ENCODE measurements at places on chromosomes 5 and 9.

DNA sequence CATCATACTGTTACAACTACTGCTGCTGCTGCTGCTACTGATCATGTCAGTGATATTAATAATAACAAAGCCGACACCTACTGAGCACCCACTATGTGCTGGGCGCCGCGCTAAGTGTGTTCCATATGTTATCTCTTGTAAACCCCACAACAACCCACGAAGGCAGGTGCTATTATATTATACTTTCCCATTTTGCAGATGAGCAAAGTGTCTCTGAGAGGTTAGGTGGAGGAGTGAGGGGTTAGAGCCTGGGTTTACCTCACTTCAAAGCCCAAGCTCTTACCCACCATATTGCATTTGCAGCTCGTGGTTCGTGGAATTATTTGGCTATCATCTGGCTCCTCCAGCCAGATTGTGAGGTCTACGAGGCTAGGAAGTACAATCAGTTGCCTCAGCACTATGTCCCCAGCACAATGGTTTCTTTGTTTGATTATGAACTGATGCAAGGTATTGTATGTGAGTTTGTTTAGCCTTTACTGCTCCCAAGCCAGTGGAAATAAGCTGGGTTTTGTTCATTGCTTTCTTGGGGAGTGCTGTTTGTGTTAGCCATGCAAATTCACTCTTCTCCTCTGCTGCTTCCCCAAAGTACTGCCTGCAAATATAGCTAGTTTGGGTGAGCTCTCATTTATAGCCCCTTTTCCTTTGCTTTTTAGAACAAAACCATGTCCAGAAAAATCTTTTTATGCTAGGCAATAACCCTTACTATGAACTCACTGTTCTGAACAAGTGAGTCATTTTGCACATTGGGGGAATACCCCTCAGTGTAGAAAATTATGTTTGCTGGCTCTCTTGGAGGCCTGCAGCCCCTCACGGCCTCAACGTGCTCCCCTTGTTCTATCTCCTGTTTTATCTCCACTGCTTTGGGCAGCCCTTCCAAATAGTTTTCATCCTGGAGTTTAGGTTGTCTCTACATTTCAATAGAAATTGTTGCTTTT lies 47.9 kb downstream of the ALG2 start:
- DNase-seq = no peak

- no peak for DNase-seq
Observed at GRCh38 chr5:175340180-175340579, 103.8 kb downstream of the DRD1 start.

GRCh38 chr5:131252824-131253171 lies 11.1 kb upstream of the CDC42SE2 start:
- DNase-seq = peak; percentile 49

DNA sequence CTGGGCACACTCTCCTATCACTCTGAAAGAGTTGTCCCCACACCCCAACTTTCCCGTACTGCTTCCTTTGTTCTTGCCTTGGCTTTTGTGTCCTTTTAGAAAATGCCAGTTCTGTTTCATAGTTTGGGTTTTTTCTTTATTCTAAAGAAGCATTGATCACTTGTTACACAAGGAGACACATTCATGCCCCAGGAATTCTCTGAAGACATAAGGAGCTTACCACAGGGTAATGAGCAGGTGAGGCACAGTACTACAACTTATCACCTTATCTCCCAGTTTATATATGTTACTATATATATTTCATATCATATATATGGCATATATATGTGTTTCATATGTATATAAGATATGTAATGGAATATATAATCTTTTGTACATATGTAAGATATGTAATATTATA lies 6.5 kb upstream of the SSBP2 start:
- DNase-seq = no peak

GRCh38 chr9:137352511-137353222 lies 50.6 kb upstream of the NRARP start:
- DNase-seq = no peak

DNA sequence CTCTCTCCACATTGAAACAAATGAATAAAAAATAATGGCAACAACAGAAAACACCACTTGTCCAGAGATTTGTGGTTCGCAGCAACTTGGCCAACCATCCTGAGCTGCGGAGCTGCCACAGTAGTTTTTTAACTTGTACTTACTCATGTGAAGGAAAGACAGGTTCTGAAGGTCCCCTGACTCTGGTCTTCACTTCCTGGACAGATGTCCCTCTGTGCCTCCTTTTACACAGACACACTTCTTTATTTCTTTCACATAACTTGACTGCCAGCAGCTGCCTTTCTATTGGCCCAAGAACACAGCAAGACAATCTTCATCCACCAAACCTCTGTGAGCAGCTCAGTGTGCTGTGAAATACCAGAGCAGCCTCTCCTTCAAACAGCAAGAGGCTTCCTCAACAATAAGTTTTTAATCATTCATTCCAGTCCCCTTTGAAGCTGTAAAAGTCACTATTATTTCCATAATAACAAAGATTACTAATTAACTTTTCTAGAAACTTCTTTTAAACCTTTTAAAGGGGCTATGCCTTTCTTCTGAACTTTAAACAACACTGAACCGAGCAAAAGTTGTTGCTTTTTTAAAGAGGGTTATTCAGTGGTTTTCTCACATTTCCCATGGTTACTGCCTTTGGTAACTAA lies 198.7 kb downstream of the NR2F1-AS1 start:
- no peak for DNase-seq

- DNase-seq = no peak
Observed at GRCh38 chr5:153099328-153099727, 391.1 kb upstream of the GRIA1 start.

DNA sequence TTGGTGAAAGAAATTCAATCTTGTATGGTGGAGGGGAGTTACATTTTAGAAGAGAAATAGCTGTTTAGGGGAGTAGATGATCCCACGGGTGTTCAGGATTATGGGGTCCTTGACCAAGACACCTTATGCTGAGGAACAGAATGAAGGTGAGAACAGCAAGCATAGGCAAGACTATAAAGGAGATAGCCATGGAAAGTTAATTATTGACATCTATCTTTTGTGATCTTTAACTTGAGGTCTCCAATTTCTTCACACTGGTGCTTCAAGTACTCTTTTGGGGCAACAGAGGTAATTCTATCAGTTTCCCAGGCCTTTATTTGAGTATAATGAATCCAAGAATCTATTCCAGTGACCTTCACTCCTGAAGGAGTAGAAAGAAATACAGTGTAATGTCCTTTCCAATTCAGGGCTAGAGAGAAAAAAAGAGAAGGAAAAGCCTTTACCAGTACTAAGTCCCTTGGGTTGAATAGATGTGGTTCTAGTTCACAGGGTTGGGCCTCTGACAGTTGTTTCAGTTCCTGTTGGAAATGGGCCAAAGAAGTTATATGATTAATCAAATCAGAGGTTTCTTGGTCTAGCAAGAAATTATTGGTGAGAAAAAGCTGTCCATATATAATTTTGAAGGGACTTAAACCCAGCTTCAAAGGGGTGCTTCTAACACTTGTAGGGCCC lies 2104.1 kb upstream of the ACO1 start:
- no peak for DNase-seq

GRCh38 chr9:122124528-122124927 lies 31.4 kb upstream of the TTLL11 start:
- DNase-seq = no peak

- DNase-seq = no peak
Observed at GRCh38 chr9:107938801-107939386, 449.3 kb upstream of the KLF4 start.

- no peak for DNase-seq
Observed at GRCh38 chr5:65161655-65162054, 320.1 kb downstream of the ADAMTS6 start.

GRCh38 chr9:126612326-126612812 lies 1.4 kb upstream of the LMX1B start:
- no peak for DNase-seq

GRCh38 chr5:68252673-68253623 lies 37.4 kb downstream of the PIK3R1 start:
- no peak for DNase-seq

DNA sequence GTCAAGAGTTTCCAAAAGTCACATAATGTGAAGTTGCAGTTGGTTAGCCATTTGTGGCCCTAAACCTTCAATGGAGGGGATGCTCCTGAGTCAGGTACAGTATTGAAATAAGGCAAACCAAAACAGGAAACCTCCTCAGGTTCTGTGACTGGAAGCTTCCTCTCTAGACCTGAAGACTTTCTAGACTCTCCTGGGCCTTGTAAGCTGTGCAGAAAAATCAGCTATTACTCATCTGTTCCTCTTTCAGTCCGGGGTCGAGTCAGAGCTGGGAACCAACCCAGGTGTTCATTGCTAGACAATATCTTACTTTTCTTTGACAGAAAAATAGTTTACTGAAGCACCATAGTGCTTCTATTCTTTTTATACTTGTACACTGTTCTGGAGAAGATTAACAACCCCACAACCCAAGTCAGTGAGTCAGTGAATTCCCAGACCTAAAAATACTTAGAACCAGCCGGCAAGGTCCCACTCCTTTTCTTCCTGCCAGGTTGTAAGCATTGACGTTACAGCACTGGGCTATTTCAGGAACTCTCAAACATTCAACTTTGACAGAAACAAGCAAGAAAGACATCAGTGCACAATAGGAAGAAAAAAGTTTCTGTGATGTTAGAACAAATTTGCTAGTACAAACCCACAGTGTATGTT lies 47.3 kb downstream of the FSTL4 start:
- no peak for DNase-seq

DNA sequence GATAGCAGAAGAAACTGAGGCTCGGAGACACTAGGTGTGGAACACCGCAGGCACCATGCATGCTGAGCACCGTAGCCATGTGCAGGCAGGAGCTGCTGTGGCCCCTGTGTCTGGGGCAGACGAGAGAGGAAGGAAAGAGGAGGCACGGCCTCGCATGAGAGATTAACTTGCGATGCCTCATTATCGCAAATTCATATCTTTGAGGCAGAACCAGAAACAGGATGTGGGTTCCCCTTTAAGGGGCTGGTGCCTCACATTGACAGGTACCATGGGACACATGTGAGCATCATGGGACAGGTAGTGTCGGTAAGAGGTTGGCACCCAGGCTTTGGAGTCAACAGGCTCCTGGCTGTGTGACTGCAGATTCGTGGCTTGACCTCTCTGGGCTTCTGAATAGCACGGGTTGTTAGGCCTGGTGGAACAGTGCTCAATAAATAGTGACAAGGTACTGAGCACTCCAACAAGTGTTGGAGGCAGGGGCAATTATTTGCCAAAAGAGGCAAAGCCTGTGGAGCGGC lies 40.8 kb downstream of the NAIF1 start:
- peak; percentile 59 for DNase-seq

DNA sequence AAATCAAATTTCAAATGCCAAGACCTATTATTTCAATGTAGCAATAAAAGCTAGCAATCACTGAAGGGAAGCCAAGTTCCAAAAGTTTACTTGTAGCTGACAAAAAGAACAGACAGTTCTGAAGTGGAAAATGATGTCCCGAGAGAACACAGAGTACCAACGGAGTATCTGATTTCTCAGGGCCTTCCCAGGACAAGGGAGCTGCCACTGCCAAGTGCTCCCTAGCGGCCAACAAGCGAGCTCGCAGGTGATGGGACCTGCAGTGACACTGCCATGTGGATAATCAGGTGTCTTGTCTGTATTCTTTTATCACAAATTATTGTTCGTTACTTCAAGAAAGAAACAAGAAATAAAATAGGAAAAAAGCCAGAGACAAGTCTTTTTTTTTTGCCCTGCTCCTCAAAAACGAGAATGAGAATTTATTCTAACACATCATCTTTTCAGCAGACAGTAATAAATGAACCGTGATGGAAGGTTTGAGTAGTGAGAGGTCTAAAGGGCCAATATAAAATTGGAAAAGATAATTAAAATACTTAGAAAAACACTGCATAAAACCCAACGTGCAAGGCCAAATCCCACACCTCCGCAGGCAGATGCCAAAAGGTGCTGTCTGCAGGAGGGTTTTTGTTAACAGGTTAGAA lies 159.4 kb downstream of the MYO10 start:
- DNase-seq = no peak

GRCh38 chr5:16554110-16554509 lies 62.7 kb downstream of the RETREG1 start:
- DNase-seq = no peak

GRCh38 chr5:30112867-30113266 lies 1080.6 kb upstream of the CDH6 start:
- no peak for DNase-seq

DNA sequence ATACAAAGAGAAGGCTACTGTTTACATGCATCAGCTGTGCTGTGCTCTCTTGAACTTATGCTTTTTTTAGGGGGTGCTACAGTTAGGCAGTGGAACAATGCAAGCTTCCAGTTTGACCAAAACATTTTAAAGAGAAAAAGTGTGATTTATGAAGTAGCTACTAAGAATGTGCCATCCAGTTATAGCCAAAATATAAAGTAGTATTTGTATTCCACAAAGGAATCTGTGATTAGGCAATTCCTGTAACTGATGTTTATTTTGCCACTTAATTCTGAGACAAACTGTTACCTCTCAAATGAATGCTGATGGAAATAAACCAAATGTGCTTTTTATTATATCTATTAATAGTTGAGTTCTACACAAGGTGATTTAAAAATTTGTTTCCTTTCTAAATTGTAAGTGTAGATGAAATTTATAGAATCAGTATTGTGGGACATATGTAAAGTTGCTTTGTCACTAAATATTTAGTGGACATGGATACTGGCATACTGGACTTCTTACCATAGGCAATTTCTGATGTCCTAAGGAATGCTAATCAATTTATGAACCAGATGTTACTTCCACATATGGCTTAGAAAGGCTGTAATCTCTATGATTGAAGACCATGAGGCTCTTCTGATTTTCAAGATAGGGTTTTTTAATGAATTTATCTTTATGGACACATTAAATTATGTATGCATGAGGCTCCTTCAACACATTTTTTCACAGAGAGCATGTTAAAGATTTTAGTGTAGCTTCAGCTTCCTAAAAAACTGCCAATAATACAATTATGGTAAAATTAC lies 410.2 kb downstream of the PRR16 start:
- no peak for DNase-seq

GRCh38 chr5:158174918-158175851 lies 316.2 kb upstream of the CLINT1 start:
- DNase-seq = peak; percentile 5

DNA sequence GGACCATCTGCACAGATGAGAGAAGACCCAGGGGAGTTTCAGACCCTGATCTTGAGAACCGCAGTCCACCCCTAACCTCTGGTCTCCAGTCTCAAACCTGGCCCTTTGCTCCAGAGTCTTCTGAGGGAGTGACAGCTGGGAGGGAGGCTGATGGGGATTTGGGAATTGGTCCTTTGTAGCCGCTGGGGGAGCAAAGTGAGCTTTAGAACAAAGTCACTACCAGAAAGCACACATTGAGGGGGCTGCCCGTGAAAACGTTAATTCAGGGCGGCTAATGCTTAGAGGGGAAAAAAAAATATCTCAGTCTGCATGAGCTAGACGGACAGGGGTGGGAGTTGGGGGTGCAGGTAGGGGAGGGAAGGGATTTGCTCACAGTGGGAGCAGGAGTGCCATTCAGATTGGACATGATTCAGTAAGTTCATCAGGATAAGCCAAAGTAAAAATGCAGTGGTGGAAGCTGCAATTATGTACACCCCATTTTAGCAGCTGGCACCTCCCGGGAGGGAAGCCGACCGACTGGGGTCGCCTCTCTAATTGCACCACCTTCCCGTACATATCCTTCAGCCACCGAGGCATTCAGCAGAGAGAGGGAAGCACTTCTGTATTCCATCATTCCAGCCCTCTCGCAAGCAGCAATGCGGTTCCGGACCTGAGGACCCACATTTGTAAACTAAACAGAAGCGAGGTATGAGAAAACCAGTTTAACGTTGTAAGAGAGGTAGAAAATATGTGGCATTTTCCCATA lies 123.4 kb upstream of the RETREG1 start:
- DNase-seq = no peak

GRCh38 chr9:38671748-38672147 lies 48.2 kb downstream of the FAM240B start:
- no peak for DNase-seq

GRCh38 chr9:3931058-3931457 lies 368.8 kb downstream of the GLIS3 start:
- DNase-seq = no peak

GRCh38 chr9:124018730-124019697 lies 7.4 kb downstream of the LHX2 start:
- no peak for DNase-seq
